ENCODE measurements at places on chromosomes 7 and 10.

GRCh38 chr7:72153132-72153512 lies 259.0 kb downstream of the CALN1 start:
- DNase-seq, result no peak

- DNase-seq, result no peak
Observed at GRCh38 chr10:116893686-116894037, 44.4 kb downstream of the ENO4 start.

DNA sequence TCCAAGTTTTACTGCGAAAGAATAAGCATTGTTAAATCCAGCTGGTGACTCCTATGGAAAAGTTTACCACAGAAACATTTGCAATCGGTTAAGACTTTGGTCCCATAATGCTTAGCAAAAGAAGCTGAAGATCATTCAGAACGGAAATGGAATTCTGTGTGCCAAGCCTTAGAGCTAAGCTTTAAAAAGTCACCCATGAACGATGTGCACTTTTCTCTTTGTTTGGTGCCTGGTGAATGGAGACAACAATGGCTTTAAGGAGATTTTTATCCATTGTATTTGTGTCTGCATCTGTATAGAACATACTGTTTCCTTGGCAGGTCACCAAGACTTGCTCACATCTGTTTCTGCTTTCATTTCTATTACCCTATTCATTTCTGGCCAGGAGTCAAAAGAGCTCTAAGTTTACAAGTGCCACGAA lies 26.3 kb upstream of the COL1A2 start:
- peak; percentile 74 for DNase-seq

GRCh38 chr7:131186816-131187215 lies 140.9 kb upstream of the MKLN1 start:
- DNase-seq, result no peak

DNA sequence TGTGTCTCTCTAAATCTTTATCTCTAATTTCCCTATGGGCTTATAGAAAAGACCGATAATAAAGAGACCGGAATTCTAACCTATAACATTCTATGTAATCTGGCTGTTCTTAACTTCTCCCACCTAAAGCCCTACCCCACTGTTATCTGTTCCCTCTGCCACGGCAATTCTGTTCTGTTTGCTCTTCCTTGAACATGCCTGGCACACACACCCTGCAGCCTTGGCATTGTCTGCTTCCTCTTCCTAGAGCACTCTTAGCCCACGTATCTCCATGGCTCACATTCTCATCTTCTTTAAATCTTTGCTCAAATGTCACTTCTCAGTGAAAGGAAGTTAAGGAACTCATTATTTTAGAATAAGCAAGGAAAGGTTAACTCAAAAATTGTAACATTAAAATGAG lies 309.2 kb downstream of the GPR158 start:
- no peak for DNase-seq

DNA sequence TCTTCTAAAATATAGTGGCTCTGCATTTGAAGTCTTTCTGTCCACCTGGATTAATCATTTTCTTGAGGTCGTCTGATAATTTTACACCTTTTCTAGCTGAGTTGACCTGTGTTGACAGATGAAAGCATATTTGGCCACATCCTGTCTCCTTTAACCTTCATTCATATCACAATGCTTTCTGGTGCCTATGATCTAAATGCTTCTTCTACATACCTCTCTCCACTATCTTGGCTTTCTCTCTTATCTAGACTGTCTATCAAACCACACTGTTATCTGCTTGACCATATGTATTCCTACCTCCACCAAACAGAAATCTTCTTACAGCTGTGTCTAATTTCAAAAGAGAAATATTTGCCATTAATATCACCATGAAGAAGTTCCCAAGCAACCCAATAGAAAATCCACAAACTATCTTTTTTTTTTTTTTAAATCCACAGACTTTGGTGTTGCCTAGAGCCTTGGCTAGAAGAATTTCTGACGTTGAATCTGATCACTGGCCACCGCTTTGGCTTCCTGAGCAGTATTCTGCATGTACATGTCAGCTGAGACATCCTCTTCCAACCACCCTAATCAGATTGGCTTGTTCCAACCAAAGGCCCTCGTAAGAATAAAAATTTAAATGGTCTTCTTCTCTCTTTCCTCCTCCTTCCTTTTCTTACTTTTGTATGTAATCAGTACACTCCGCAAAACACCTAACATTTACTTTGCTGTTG lies 66.3 kb upstream of the SP4 start:
- DNase-seq, result no peak

DNA sequence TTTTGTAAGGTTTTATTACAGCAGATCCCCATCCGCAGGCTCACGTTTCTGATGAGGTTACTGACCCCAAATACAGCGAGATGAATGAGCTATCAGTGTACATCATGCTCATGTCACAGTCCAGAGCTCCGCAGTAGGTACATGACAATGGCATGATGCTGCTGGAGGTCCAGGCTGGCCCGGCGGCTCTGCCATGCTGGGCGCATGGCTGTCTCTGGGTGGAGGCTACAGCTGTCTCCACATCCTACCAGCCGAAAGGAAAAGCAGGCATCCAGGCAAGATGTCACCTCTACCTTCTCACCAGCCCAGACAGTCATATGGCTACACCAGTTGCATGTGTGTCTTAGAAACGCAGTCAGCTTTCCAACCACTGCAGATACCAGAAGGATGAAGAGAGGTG lies 90.9 kb upstream of the RNF32 start:
- DNase-seq, result no peak

- no peak for DNase-seq
Observed at GRCh38 chr10:81733542-81733941, 141.5 kb upstream of the NRG3 start.

DNA sequence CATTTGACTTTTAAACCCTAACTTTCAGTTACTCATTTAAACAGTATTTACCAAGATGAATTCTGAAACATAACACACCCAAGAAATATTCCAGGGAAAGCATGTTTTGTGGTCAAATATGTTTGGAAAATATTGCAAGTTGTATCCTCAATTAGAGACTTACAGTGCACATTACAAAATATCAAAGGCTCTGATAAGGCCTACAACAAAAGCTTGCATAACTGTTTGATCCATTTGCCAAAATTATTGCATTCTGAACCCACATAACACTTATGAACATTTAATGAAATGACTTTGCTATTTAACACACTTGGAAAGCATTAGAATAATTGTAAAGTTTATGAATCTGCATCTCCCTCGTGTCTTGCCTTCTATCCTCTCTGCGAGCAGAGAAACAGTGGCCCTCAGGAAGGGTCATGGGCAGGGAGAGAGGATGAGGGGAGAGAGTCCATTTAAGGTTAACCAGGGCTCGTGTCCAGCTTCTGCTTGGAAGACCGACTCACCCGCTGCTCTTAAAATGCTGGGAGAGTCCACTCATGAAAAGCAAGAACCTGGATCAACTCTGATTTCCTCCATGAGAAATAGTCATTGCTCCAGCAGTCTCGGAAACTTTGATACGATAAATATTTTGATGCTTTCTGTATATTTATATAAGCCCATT lies 408.2 kb upstream of the ZMIZ1 start:
- no peak for DNase-seq

DNA sequence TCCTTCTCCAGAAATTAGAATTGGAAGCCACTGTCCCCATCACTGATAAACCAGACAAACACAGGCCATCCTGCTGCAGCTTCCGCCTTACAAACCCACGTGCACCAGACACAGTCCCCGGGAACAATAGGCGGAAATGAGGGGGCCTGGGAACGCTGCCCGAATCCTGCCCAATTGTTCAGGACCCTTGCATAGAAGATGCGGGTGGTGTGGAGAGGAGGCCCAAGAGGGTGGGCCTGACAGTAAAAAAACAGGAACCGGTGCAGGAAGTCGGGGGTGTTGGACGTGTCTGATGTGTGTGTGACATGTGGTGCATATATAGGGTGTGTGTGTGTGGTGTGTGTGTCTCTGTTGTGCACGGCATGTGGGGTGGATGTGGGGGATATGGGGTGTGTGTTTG lies 26.5 kb upstream of the CHST15 start:
- no peak for DNase-seq

DNA sequence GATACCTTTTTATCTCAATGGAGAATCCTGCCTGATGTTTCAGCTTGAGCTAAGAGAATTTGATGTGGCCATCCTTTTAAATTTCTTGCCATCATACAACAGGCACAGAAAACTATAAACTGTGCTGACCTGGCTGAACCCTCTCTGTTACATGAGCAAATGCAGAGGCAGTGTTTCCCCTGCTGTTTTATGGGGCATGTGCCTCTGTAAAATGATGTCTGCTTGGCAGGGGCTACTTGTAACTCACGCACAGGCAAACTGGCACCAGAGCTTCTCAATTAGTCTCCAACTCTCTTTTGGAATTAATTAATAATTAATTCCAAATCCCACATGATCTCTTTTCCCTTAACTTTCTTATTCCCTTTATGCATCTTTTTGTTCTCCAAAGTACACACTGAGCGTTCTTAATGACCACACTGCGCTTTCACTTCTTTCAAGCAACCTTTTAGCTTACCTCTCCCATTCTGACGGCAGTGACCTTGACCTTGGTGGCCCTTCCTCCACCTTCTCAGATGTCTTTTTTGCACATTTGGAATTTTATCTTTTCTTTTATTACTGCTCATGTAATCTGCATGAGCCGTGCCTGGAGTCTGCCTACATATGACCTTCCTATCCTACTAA lies 334.0 kb downstream of the PLXNA4 start:
- DNase-seq, result no peak

DNA sequence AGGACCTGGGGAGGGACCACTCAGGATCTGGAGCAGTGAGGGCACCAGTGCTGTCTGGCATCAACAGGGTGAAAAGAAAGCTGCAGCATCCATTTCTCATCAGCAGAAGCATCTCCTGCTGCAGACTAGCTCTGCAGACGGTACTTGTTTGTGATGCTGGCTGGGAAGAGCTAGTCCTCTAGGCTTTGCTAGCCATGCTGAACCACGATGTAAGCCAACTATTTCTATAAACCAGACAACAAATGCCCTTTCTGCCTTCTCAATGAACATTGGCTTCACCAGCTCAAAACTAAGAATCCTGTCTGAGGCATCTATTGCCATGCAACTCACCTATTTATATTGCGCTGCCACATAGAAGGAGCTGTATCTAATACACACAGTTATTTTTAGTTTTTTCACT lies 65.6 kb downstream of the CTTNBP2 start:
- DNase-seq, result no peak

DNA sequence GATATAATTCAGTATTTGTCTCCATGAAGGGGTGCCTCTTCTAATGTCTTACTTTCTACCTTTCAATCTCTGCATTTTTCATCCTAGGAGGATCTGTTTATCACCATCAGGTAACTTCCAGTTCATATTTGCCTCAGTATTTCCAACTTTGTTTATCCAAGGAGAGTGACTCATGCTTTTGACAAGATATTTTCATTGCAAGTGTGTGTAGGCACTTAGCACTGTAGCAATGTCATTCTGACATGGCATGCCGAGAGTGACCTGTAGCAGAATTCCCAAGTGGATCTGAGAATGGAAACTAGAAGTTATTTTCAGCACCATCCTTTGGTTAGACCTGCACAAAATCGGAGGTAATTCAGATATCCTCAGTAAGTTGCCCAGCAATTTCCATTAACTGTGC lies 129.9 kb downstream of the INHBA start:
- DNase-seq, result no peak

DNA sequence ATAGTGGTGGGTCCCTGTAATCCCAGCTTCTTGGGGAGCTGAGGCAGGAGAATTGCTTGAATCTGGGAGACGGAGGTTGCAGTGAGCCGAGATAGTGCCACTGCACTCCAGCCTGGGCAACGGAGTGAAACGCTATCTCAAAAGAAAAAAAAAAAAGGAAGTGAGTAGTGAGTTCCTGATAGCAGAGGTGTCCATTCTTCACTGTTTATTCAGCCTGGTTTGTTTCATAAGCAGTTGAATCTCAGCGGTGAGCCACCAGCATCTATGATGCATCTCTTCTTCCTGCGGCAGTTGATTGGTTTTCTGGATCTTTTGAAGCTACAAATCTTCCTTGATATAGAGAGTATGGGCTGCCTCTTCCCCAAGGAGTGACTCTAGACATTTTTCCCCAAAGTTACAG lies 316.1 kb upstream of the MTPN start:
- DNase-seq, result no peak

DNA sequence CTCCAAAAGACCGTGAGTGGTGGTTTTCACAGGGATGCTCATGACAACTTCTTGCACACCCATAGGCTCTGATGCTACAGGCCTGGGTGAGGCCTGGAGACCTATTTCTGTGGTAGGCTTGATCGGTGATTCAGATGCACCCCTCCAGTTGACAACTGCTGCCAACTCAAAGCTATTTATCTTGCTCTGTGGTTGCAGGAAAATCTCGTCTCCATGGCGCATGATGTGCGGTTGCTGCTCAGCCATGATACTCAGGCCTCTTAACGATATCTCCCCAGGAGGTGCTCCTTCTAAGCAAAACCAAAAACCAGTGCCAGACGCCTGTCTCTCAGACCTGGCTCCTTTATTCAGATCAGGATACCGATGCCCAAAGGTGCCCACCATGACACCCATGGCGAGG lies 31.4 kb downstream of the C10orf90 start:
- no peak for DNase-seq

GRCh38 chr7:131425992-131426391 lies 98.3 kb downstream of the MKLN1 start:
- no peak for DNase-seq

DNA sequence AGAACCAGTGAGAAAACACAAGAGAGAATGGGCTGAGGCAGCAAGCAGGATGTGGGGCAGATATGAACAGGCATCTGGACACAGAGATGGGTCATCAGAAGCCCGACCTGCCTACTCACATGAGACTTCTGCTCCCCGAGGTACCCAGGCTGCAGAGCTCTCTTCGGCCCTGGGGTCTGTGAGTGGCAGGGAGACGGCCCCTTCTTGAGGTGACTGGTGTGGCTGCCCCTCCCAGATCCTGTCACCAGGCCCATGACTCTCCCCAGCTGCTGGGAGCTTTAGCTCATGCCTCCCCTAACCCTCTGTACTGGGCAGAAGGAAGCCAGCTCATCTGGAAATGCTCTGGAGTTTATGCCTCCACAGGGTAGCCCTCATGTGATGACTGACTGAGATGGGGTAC lies 157.6 kb upstream of the PCBD1 start:
- no peak for DNase-seq

GRCh38 chr7:104627516-104627915 lies 299.1 kb downstream of the LHFPL3 start:
- no peak for DNase-seq

DNA sequence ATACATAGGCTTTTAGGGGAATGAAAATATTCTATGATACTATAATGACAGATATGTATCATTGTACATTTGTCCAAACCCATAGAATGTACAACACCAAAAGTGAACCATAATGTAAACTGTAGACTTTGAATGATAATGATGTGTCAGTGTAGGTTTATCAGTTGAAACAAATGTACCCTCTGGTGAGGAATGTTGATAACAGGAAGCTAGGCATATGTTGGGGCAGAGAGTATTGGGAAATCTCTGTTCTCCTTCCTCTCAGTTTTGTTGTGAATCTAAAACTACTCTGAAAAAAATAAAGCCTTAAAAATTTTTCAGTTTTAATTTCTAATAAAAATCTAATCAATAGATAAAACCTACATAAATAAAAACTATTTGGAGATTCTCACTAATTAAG lies 36.9 kb downstream of the C1GALT1 start:
- no peak for DNase-seq

All from BJ (cell line).